Fibroblast of skin of scalp (primary cell): ENCODE measurements at places on chromosomes 3 and 15.

DNA sequence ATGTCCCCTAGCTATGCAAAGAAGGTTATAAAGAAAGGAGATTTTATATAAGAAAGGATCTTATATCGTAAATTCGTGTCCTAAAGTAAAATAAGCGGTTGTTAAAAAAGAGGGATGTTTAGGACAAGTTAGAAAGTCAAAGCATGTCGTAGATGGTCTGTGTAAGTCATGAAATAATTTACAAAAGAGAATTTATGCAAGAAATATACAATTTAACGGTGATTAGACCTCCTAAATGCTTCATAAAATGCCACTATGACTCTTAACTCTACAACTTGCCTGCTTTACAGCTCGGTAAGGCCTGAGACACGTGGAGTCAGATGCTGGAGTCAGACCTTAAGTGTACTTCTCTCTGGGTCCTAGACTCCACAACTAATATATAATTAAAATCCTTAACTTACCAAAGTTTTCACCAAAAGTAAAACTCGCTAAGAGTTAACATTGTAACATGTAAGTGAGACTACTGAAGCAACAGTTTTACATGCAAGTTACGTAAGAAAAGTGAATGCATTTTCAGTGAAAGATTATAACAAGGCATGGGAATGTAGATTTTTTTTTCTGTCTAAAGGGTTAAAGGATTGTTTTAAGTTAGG is 13.3 kb upstream of the SRPRB start:
- peak; percentile 8 for DNase-seq

GRCh38 chr15:87731630-87732029 is 524.9 kb downstream of the NTRK3 start:
- no peak for DNase-seq

- no peak for DNase-seq
These were observed 42.5 kb downstream of the ZBTB38 start for GRCh38 chr3:141410846-141411245.

GRCh38 chr15:29822684-29823459 is 604 bp upstream of the TJP1 start:
- peak; percentile 72 for DNase-seq

GRCh38 chr3:131072845-131073244 is 46.2 kb downstream of the NEK11 start:
- peak; percentile 43 for DNase-seq

- DNase-seq = no peak
These were observed 39.6 kb upstream of the TBC1D23 start for GRCh38 chr3:100221159-100221558.

GRCh38 chr3:170766253-170766652 is 103.7 kb downstream of the RPL22L1 start:
- peak; percentile 40 for DNase-seq

- no peak for DNase-seq
These were observed 67.3 kb downstream of the PPARG start for GRCh38 chr3:12356175-12356574.

DNA sequence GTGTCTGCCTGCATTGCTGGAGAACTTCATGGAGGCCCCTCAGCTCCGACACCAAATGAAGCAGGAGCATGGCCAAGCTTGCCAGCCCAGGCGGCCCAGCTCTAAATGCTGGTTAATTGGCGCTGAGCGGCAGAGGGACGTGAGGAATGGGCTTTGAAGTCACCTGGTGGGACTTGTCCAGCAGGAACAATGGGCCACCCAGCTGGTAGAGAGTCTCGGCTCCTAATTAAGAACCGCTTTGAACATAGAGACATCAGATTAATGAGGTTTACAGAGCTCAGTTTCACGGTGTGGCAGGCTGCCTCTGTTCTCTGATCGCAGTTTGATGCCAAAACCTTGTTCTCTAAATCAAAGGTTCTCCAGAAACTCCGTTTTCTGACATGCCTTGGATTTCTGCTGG is 77.5 kb upstream of the LINGO1 start:
- DNase-seq = no peak

GRCh38 chr15:74182131-74182530 is 8.6 kb downstream of the ISLR start:
- no peak for DNase-seq

GRCh38 chr3:24793896-24794295 is 299.2 kb upstream of the THRB start:
- no peak for DNase-seq

DNA sequence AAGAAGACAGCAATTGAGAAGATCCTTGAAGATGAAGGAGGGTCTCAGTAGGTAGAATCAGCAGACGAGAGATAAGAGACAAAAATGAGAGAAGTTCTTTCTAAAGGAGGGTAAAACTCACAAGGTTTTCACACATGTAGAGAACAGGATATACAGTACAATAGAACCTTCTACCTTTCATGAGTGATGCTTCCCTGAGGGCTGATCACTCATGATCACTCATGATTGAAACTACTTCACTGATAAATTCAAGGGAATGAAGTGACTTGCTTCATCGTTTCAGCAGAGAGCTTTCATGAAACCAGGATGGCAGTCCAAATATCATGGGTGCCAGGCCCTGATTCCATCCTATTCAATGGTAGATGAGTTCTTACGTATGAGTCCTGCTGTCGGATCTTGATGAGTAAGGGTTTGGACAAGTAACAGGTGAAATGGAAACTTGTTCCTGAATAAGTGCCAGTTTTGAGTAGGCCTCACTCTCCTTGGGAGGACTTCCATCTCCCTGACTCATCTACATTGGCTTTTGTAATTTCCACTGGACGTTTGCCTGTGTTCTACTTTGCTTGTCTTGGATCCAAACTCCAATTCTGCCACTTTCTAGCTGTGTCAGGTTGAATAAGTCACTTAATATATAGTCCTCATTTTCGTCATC is 9.6 kb upstream of the CLDN16 start:
- DNase-seq = peak; percentile 36

DNA sequence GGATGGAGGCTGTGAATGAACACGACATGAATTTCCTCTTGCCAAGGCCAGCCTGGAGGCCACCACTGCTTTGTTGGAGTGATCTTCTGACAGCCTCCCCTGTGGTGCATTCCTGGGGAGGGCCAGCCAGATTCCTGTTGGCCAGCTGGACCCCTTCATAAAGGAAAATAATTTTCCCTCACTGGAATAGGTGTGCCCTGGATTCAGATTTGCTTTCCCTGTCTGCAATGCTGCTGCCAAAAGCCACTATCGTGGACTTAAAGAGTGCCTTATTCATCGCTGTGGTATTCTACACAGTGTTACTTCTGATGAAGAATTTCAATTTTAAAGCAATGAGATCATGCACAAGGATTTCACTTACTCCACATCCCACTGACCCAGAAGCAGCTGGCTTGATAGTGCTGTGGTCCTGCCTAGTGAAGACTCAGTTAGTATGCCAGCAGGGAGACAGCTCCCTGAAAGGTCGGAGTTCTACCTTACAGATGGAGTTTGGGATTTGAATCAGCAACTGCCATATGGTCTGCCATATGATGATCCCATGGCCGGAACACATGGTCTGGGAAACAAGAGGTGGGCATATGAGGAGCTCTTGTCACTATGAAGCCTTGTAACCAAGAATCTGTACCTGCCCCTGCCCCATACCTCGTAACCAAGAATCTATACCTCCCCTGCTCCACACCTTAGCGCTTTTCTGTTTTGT is 145.2 kb downstream of the KLF13 start:
- peak; percentile 95 for DNase-seq

DNA sequence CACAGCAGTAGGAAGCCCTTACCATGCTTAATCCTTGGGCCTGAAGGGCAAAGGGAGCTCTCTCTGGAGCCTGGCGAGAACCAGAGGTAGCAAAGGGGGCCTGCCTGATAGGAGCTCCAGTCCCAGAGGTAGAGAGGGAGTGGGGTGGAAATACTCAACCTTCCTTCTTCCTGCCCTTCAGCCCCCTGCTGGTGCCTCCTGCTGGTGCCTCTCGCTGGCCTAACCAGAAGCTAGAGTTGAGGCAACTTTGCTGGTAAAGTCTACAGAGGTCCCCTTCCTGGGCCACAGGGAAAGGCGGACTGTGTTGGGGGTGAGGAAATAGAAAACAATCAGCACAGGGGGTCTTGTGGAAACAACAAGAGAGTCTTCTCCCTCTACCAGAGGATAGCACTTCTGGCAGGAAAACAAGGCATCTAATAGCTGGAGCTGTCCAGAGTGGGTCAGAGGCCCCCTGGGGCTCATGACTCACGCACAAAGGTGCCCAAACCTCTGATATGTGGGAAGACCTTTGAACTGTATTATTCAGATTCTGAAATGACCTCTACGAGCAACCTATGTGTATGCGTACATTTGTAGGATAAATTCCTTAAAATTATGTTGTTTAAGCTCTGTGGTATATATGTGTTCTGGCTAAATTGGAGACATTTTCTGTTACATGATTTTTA is 133.9 kb downstream of the LRRC28 start:
- no peak for DNase-seq

DNA sequence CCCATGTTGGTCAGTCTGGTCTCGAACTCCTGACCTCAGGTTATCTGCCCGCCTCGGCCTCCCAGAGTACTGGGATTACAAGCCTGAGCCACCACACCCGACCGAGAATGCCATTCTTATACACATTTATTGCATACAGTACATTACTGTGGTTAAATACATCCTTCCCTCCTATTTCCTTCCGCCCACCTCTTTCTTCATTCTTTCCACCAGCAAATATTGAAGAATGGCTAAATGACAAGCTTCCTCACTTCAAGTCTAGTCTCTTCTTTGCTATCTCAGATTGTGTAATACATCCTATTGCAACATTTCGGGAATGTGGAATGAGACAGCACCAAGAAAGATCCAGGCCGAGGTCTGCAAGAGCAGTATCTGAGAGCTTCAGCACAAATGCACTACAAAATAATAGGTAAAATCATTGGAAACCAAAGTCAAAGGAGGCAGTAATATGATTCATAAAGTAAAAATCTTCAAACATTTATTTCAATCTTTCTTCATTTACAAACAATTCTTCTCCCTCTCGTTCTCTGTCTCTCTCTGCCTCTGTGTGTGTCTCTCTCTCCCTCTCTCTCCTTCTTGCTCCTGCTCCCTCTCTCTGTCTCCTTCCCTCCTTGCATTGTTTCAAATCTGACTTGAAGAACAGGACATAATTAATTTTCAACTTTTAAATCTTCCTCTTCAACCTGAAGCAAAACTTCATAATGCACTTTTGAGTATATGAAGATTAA is 94.7 kb upstream of the TGFBR2 start:
- DNase-seq = peak; percentile 95

- DNase-seq = no peak
These were observed 23.5 kb upstream of the TBC1D5 start for GRCh38 chr3:17765819-17766472.

DNA sequence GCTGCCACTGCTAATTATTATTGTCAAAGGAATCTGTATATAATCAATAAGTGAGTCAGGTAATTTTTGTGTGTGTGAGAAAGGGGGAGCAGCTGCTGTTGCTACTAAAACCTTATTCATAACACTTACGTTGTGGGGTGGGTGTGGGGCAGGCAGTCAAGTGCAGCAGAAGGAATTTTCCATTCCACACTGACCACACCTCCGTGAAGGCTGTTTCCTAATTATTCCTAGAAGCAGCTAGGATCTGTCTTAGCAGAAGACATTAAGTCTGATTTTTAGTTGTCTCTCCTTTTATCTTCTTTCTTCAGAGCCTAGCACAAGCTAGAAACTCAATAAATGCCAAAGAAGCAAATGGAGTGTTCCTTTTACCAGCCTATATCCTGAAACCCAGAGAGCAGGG is 4.0 kb upstream of the U2SURP start:
- no peak for DNase-seq

- peak; percentile 8 for DNase-seq
These were observed 429.5 kb downstream of the NLGN1 start for GRCh38 chr3:173826901-173827609.

GRCh38 chr3:108487439-108487838 is 23.0 kb downstream of the MYH15 start:
- no peak for DNase-seq

- DNase-seq = no peak
These were observed 252.1 kb upstream of the KCNMB2 start for GRCh38 chr3:178284181-178284580.

- DNase-seq = no peak
These were observed 5.2 kb upstream of the GNAI2 start for GRCh38 chr3:50230794-50231125.

DNA sequence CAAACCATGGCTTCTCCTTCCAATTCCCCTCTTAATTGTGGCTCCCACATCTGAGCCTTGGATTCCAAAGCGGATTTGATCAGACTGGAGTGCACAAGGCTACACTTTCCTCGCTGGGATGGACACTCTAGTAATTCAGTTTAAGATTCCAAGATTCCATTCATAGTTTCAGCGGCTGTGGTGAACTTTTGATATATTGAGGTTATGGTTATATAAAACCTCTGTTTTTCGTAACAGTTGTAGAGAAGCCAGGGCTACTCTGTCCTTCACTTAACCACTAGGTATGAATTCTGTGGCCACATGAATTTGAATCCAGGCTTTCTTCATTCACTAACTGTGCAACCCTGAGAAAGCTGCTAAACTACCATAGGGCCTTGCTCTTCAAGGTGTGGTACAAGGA is 67.9 kb upstream of the KY start:
- DNase-seq = peak; percentile 49

DNA sequence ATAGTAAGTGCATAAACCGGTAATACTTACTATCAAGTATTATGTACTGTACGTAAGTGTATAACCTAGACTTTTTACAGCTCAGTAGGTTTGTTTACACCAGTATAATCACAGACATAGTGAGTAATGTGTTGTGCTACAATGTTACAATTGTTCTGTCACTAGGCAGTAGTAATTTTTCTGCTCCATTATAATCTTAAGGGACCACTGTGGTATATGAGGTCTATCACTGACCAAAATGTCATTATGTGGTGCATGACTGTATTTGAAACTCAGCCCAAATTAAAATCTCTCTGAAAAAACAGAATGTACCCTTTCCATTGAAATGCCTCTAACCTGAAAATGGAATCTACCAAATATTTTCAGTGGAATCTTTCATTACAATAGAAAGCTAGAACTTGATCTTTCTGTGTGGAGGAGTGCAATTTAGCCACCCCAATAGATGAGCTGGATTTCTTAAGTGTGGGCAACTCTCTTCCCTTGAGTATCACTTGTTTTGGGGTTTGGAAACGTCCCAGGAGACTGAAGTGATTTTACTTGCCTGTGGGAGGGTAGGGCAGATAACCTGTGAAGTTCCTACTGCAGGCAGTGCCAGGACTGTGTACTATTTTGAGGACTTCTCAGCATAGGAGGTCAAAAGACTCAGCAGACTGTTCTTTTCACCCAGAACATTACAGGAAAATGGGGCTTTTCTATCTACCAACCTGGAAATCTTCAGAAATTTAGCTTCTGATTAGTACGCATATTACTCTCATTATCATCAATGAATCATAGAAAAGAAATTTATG is 50.9 kb downstream of the FAM98B start:
- DNase-seq = no peak

DNA sequence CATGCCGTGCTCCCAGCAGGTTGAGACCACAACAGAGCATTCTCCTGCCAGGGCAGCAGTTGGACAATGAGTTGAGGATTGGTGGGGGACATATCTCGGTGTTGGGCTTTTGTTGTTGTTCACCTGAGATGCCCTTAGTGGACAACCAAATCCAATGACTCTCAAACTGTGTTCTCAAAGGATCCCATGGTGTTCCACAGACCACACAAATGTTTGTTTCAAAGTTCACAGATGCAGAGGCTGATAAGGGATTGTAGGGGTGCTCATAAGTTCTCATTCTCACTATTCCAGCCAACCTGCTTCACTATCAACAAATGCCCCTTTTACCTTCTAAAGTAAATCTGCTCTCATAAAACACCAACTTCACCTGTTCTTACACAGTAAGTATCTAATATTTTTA is 159.9 kb downstream of the OSBPL10 start:
- DNase-seq = no peak

GRCh38 chr3:10495003-10495402 is 10.4 kb downstream of the ATP2B2 start:
- peak; percentile 13 for DNase-seq

- DNase-seq = peak; percentile 75
These were observed 64.3 kb upstream of the GATM start for GRCh38 chr15:45442507-45443135.

GRCh38 chr3:69376731-69377130 is 9.2 kb downstream of the FRMD4B start:
- DNase-seq = no peak
